A549 treated with dexamethasone at 1 μM for 4 hours (cell line): ENCODE measurements at places on chromosomes 3 and 15. TPM values are rescaled to one million over a fixed set of nuclear protein-coding genes. Genes with fewer than 3 reads are reported as not detected.

NCK1 gene
- 22.7 to 27.0 TPM (median 26.6 TPM) in 5 replicates for total RNA-seq

MYZAP gene
- 0.94 to 1.5 TPM (median 1.3 TPM) in 5 replicates for total RNA-seq

CDHR4 gene
- total RNA-seq: 0.15 to 0.26 TPM (median 0.24 TPM) in 5 replicates

PDZRN3 gene
- 0.09 TPM in 1 of 5 replicates, not detected in the others for total RNA-seq

WDR93 gene
- 0.10 to 0.27 TPM (median 0.17 TPM) in 5 replicates for total RNA-seq

XCR1 gene
- total RNA-seq: not detected in 5 replicates

IL20RB gene
- total RNA-seq: 0.87 to 1.6 TPM (median 0.97 TPM) in 5 replicates

HTR3E gene
- total RNA-seq: not detected in 5 replicates

OR5K2 gene
- total RNA-seq: not detected in 5 replicates

GHSR gene
- total RNA-seq: not detected in 5 replicates

HIGD1A gene
- total RNA-seq: 70.1 to 95.7 TPM (median 73.2 TPM) in 5 replicates

USP19 gene
- 14.9 to 22.9 TPM (median 22.0 TPM) in 5 replicates for total RNA-seq

TERC gene
- 0.25 TPM in 1 of 5 replicates, not detected in the others for total RNA-seq

MELTF gene
- 40.5 to 63.5 TPM (median 53.3 TPM) in 5 replicates for total RNA-seq

GPR176 gene
- 7.7 to 11.2 TPM (median 10.0 TPM) in 5 replicates for total RNA-seq

CRBN gene
- total RNA-seq: 23.9 to 27.2 TPM (median 25.4 TPM) in 5 replicates

IQCF5 gene
- total RNA-seq: not detected in 5 replicates

GASK1A gene
- not detected in 5 replicates for total RNA-seq

HGD gene
- total RNA-seq: 17.7 to 25.2 TPM (median 21.9 TPM) in 5 replicates

SKOR1 gene
- total RNA-seq: 0.05 to 0.08 TPM (median 0.06 TPM) in 4 of 5 replicates, not detected in the other

SCG5 gene
- 1.5 to 2.6 TPM (median 2.2 TPM) in 5 replicates for total RNA-seq

PIERCE2 gene
- total RNA-seq: 3.8 to 4.8 TPM (median 4.3 TPM) in 5 replicates

NLGN1 gene
- not detected in 5 replicates for total RNA-seq

PAQR5 gene
- total RNA-seq: 64.6 to 109 TPM (median 96.1 TPM) in 5 replicates

WDR49 gene
- total RNA-seq: not detected in 5 replicates

NMNAT3 gene
- total RNA-seq: 0.94 to 1.7 TPM (median 1.2 TPM) in 5 replicates

SEMA6D gene
- not detected in 5 replicates for total RNA-seq

IGDCC3 gene
- 0.06 to 0.22 TPM (median 0.19 TPM) in 5 replicates for total RNA-seq

ACTRT3 gene
- 2.8 to 3.5 TPM (median 3.3 TPM) in 5 replicates for total RNA-seq
